ENCODE measurements at places on chromosomes 2 and 18.

DNA sequence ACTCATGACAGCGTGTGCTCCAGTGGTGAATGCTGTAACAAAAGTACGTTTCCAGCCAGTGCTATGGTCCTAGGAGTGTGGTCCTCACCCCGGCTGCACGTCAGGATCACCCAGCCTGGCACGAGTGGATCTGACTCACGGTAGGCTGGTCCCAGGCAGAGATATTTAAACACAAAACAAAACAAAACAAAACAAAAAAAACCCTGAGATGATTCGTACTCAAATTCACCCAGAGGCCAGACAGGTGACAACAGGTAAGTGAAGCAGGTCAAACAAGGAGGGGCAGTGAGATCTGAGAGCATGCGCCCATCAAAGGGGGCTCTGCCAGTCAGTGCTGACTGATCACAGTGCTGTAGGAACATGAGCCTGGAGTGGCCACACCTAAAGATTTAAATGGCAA, 43.2 kb downstream of the C2orf76 start:
- no peak for DNase-seq

GRCh38 chr2:111045771-111046444, 74.8 kb upstream of the BCL2L11 start:
- DNase-seq: no peak

DNA sequence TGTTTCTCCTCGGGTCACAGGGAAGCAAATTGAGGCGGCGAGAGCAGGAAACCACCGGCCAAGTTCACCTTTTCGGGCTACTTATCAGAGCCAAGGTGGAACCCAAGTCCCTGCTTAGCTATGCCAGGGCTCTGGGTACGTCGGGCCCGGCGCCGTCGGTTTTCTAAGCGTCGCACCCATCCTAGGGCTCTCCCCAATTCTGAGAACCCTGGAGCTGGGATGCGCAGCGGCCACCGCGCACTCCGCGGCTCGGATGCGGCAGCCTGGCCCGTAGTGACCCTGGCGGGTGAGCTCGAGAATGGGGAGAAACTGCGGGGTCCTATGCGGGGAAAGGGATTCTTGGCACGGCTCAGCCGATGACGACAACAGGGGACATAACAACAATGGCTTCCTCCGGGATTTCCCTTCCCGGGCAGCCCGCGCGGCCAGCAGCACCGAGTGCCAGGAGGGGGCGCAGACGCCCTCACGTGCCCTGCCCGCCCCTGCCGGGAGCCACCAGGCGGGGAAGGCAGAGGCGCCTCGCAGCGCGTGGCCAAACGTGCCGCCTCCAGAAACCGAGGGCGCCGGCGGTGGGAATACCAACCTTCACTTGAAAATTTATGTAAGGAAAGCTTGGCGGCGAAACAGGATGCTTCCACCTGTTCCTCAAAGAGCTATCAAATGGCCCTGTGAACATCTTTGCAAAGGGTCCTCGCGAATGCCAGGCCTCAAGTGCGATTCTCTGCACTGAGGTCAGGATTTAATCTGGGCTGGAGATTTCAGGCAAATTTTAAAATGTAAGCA, 2.1 kb upstream of the SLC30A3 start:
- DNase-seq: peak; percentile 34

- DNase-seq: no peak
Observed at GRCh38 chr2:176157499-176158185, 535 bp downstream of the HOXD3 start.

DNA sequence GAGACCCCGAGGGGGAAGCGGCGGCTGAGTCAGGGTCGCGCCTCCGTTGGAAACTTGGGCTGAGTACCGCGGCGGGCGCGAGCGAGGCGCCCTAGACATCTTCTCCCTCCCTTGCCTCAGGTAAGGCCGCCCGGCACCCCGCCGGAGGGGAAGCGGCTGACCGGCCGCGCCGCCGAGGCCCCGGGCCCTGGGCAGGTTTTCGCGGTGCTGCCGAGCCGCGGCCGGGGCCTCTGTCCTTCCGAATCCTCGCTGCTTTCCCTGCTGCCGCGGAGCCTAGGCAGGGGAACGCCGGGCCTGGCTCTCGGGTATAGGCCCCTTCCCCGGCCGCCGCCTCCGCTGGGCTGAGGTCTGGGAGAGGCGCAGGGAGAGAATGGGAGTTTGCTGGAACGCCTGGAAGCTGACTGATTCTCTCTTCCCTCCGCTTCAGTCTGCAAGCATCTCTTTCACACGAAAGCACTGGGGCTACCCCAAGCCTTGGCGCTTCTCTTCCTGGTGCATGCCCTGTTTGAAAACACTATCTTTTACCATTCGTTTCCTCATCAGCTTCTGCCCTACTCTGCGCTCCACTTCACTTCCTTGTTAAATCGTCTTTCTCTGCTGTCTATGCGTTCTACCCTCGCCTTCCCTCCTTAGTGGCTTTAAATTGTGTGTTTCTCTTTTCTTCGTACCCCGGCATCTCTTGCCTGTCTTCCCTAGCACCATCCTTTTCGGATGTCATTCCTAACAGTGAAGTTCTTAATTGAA, 652 bp downstream of the PPM1B start:
- DNase-seq: peak; percentile 65

DNA sequence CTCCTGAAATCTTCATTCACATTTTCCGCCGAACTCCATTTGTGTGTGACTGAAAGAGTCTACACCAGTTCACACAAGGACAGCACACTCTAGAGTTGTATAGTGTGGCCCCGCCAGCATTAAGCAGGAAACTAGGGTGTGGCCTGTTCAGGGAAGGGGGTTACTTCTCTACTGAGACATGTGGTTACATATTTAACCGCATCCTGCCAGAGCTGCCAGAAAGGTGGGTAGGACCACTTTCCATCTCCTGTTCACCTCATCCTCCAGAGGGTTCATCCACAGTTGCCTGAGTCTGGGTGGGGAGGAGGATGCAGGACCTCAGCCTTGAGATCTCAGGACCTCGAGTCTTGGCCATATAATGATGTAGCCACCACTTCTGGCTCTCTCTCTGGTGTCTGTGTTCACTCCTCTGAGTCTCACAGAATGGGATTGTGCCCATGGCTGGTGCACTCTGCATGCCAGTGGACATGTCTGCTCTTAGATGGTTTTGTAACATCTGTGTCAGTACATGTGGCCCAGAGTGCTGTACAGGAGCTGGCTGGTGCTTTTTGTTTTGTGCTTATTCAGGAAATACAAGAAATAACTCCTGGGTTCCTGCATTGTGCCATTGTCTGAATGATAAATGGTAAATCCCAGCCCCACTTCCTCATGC, 7.7 kb upstream of the SP140L start:
- peak; percentile 23 for DNase-seq

DNA sequence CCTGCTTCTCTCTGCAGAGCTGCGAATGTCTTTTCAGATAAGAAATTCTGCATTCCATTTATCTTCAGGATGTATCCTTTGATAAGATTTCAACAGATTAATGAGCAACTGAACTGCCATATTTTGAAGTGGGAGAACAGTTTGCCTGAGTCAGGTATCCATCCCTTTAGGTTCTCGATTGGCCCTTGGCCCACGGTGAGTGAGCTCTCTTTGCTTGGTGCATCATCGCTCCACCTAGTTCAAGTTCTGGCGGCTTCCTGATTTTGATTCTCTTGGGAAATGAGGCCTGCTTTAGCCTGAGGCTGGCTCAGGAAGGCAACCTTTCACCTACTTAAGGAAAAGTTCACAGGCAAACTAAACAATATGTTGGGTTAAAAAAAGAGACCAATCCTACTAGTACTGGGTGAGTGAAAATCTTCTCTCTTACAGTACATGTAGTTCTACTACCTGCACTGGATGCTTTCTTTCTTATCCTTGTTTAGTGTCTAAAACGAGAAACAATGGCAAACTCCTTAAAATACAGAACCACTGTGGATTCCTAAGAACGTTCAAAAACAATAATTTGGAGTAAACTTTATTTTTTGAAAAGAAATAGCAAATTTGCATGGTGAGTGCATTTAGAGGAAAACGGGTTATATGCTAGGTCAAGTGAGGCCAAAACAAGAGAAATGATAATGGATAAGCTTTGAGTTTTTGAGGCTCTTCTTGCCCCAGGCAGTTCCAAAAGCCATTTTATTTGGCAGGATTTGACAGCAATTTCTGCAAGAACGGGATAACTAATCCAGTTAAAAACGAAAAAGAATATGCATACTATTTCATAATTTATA, 837 bp upstream of the ACSL3 start:
- peak; percentile 49 for DNase-seq

DNA sequence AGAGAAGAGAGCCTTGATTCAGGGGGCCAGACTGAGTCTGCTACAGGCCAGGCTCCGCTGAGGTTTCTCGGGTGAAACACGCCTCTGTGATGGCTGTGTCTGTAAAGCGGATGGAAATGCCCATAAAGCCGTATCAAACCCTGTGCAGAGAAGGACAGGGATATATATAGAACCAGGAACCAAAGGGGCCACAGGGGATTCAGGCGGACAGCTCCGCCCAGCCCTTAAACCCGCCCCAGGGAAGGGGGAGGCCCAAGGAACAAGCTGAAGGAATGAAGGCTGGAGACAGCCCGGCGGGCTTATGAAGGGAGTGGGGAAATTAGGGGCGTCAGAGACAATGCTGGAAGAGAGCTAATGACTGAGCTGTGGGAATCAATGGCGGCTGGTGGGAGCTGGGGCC, 42.1 kb downstream of the NHEJ1 start:
- no peak for DNase-seq

DNA sequence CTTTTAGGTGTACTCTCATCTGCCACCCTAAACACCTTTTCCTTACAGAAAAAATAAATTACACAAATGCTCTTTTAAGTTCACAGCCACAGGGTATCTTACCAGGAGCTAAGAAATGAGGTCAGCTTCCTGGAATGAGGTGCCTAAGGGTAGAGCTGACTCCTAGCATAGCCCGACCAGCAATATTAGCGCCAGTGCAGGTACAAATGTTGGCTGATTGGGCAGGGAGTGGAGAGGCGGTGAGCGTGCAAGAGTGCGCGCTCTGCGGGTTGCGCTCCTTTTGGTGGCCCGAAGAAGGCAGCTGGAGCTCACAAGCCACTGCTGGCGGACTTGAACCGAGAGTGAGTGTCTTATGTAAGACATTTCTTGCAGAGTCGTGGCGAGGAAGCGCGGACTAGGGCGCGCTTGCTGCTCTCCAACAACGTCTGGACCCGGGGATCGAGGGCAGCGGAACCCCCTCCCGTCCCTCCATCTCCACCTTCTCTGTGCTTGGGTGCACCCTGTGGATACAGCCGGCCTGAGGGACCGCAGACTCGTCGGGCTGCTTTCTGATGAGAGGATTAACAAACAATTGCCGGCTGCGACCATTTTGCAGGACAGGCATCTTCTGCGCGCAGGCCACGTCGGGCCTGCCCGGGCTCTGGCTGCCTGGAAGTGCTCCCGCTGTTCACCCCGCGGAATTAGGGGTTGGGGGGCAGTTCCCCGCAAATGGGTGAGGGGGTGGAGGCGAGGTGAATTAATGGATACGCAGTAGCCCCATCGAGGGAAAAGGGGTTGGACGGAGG, 17.3 kb downstream of the BOLA3 start:
- DNase-seq: no peak

DNA sequence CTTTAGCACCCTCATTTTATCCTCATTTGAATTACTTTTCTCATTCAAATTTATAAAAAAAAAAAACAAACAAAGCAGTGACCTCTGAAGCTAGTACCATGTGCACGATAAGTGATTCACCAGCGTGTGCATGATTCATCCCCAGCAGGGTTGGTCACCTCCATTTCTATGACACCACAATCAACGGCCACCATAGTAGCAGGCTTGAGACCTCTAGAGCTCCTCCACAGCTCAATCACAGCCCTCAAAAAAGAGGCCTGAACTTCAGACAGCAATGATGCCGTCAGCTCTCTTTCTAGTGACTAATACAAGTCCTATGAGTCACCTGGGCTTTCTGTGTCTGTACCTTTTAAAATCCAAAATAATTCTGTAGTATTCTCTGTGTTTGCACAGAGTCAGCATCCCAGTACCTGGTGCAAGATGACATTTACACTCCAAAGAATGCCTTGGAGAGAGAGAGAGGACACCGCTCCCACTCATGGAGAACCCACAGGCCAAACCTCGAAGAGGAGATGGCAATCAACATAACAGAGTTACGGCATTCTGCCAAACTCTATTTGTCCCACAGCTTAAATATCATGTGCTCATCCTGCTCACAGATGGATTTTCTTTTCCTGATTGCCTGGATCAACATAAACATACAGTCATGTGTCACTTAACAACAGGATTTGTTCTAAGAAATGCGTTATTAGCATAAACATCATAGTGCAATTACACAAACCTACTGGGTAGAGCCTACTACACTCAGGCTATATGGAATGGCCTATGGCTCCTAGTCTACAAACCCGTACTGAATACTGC, 58.7 kb downstream of the L3MBTL4 start:
- DNase-seq: no peak

- DNase-seq: no peak
Observed at GRCh38 chr2:72013726-72014125, 133.9 kb downstream of the CYP26B1 start.

DNA sequence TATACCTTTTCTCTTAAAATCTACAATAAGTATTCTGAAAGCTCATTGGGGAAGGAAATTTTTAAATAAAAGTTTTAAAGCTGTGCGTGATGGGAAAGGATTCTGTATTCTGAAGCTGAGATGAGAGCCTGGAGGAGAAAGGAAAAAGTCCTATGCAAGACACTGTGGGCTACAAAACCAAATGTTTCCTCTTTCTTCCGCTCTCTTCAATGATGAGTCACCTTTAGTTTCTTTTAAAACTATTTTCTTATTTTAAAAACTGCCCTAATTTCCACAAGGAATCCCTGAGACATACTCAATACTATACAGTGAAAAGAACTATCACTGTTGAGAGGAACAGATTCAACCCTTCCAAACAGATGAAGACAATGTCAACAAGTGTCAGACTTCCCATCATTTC, 87.4 kb downstream of the INO80D start:
- DNase-seq: no peak

DNA sequence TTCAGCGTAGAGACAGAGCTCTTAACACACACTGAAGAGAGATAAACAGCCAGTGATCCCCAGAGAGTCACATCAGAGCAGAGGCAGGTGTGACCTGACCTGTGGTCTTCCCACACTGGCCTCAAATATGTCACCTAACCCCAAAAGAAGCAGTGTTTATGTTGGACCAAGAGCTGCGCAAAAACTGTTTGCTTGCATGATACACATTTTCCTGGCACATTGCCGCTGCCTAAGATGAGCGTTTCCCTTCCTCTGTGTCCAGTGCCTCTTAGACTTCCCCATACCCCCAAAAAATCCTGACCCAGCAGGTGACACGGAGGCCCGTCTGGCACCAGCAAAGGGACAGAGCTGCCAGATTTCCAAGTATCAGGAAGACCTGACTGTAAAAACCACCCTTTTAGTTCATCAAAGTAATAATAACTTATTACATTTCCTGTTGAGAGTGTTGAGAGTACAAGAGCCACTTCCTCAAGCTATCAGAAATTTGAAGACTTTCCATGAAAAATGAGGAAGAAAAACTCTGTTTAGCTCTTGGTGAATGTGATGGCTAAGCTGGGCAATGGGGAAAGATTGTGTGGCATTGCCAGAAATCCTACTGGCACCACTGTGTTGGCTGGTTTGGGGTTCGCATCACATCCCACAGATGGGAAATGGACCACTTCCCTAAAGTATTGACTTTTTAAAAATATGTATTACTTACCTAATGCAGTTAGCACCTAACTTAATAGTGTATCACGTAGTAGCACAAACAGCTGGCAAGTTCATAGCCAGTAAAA, 6.7 kb downstream of the TNFRSF11A start:
- peak; percentile 32 for DNase-seq
